ENCODE measurements at places on chromosomes 13 and 19. TPM values are rescaled to one million over a fixed set of nuclear protein-coding genes. Genes with fewer than 3 reads are reported as not detected.

DNA sequence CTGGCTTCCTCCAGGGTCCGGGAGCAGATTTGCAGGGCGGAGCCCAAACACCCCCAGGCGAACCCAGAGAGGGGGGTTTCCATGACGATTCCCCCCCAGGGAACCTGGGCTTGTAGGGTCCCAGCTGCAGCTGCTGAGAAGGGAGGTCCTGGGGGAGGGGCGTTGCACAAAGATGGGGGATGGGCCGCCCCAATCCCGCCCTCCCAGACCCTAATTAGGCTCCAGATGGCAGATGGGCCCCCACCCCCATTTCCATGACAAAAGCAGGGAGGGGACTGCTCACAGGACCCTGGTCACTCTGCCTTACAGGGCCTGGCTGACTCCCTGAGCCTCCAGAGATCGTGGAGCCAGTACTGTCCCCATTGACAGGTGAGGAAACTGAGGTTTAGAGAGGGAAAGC lies 15.2 kb downstream of the ELAVL3 start:
- no peak for DNase-seq

DNA sequence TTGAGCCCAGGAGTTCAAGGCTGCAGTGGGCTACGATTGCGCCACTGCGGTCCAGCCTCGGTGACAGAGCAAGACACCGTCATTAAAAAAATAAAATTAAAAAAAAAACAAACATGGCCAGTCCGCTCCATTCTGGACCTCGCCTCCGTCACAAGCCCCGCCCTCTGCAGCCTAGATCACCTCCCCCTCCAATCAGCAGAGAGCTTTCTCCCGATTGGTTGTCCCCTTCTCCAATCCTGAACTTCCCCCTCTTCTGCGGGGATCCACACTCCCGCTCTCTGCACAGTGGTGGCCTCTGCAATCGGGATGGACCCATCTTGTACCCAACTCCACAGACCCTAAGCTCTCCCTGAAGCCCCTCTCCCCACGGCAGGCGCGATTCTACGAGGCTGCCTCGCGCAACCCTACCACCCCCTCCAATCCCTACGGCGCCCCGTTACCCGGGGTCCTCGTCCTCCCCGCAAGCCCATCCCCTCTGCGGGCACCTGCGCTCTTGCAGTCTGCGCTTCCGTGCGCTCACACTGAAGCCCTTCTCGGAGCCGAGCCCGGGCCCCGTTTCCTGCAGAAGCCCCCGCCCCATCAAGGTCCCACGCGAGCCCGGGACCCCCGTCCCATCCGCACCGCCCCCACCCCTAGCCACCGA lies 540 bp downstream of the TMEM160 start:
- DNase-seq = peak; percentile 92

GRCh38 chr13:51291341-51291740 lies 48.1 kb upstream of the SERPINE3 start:
- peak; percentile 26 for DNase-seq

GRCh38 chr13:112759053-112759452 lies 69.2 kb downstream of the ATP11A start:
- DNase-seq = no peak

GRCh38 chr19:44588771-44589112 lies 24.6 kb upstream of the IGSF23 start:
- peak; percentile 49 for DNase-seq

GRCh38 chr13:105513448-105513847 lies 1022.0 kb downstream of the EFNB2 start:
- no peak for DNase-seq

GRCh38 chr13:20801707-20802106 lies 27.9 kb upstream of the EEF1AKMT1 start:
- no peak for DNase-seq

- DNase-seq = peak; percentile 79
Observed at GRCh38 chr19:1445932-1446712, 3.8 kb upstream of the APC2 start.

- no peak for DNase-seq
Observed at GRCh38 chr13:48979892-48980291, 4.2 kb downstream of the FNDC3A start.

- no peak for DNase-seq
Observed at GRCh38 chr13:61670384-61671161, 254.9 kb upstream of the PCDH20 start.

GRCh38 chr13:39105110-39105509 lies 66.9 kb downstream of the NHLRC3 start:
- DNase-seq = no peak

DNA sequence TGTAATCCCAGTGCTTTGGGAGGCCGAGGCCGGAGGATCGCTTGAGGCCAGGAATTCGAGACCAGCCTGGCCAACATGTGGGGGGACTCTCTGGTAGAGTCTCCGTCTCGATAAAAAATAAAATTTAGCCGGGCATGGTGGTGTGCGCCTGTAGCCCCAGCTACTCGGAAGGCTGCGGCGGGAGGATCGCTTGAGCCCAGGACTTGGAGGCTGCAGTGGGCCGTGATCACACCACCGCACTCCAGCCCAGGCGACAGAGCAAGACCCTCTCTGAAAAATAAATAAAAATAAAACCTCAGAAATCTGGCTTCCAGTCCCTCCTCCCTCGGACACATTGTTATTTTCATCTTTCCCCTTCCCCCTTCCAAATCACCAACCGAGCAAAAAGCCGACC lies 332 bp downstream of the IRGQ start:
- DNase-seq = no peak

- no peak for DNase-seq
Observed at GRCh38 chr13:61214551-61214950, 201.1 kb downstream of the PCDH20 start.

DNA sequence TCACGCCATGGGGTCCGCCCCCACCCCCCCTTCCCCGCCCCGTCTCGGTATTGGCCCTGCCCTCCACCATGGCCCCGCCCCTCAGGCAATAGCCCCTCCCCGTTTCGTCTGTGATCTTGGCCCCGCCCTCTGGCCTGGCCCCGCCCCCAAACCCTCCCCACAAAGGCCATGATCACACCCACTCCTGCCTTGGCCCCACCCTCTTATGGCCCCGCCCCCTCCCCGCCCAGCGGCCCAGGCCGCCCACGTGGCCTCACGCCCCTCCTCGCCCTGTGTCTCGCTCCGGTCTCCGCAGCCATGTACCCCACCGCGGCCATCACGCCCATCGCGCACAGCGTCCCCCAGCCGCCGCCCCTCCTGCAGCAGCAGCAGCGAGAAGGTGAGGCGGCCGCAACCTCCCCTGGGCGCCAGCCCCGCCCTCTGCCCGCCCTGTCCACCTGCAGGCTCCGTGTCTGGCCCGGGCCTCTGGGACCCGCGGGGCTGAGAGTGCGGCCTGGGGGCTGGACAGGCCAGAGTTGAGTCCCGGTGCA lies 61.3 kb downstream of the CELF5 start:
- no peak for DNase-seq

B3GNT8 gene
- polyA plus RNA-seq = 14.6 TPM

ZNF43 gene
- 7.9 TPM for polyA plus RNA-seq

ZNF835 gene
- polyA plus RNA-seq = not detected

THAP8 gene
- 23.1 TPM for polyA plus RNA-seq

KCNRG gene
- 0.57 TPM for polyA plus RNA-seq

S1PR4 gene
- polyA plus RNA-seq = not detected

ZNF382 gene
- 2.4 TPM for polyA plus RNA-seq

TPTE2 gene
- polyA plus RNA-seq = not detected

HRC gene
- 0.33 TPM for polyA plus RNA-seq

Data from hepatocyte (in vitro differentiated cells).